ENCODE measurements at places on chromosomes 5 and 9.
A peak's percentile ranks its signal among the peaks of the same experiment; 100 is the strongest.

DNA sequence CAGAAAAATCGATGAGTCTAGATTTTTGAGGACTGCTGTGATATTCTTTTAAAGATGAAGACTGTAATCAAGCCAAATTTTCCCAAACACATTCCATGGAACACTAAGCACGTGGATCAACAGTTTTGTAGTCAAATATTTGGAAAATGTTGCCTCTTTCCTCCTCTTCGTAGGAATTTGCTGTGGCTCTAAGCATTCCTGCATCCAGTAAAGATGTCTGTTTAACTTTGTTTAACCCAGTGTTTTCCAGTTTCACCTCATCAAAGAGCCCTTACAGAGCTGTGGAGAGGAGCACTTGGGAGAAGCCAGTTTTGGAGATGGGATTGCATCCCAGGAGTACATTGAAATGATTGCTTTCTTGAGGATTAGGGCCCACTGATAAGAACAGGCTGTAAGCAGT is 58.9 kb downstream of the INSYN2B start:
- DNase-seq = no peak

DNA sequence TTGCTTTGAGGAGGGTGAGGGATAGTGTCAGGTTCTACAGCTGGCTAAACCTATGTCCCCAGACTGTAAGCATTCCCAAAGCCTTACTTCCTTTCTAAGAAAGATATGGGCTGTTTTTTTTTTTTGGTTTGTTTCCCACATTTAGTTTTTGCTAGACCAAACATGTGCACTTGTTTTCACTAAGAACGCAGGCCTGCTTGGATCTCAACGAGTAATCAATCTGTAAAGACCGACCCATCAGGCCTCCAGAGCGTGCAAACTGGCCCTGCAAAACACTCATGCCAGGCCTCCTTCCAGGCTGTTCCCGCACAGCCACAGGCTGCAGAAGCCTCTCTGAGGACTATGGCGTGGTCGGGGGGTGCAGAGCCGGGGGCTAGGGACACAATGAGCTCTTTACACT is 304.8 kb upstream of the PANK3 start:
- DNase-seq = no peak

DNA sequence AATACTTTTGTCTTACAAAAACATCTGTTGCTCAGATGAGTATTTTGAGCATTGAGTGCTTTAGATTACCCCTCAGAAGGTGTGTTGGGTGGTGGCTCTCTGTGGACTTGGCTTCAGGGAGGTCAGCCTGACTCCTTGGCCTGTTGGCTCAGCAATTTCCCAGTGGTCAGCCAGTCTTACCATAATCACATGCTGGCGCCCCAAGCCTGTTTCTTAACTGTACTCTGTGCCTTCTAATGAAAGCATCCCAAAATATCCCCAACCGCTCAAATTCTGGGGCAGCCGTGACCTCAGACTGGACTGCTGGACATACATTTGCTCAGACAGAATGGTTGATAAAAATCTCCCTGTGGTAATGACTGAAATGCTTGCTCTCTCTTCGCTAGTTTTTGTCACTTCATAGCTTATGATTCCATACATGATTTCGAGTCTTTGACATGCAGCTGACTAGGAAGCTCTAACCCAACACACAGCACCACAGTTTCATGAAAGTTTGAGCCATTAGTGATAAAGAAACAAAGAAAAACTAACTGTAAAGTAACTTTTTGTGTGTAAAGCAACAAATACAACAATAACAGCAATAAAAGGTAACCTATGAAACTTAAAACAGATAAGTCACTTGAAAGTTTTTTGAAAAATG is 562.2 kb upstream of the MEF2C start:
- DNase-seq = no peak

GRCh38 chr5:177494346-177495195 is 2.8 kb downstream of the PDLIM7 start:
- peak; percentile 71 for DNase-seq

DNA sequence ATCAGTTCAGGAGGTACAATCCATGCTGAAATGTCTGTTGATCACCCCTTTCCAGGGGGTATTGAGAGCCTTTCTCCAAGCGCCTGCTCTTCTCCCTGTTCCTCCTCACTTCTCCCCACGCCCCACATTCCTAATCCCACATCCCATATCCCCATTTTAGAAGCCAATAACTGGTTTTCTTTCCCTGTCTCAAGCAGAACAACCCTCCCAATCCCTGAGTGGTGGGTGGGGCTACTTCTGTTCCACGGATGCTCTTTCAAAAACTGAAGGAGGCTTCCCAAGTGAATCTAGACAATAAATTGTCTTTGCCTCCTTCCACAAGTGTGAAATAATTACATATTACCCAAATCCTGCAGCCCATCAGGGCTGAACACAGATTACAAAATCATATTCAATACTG is 77.0 kb upstream of the SEMA6A start:
- DNase-seq = no peak

GRCh38 chr9:89606624-89607311 is 2.0 kb downstream of the GADD45G start:
- peak; percentile 42 for DNase-seq

DNA sequence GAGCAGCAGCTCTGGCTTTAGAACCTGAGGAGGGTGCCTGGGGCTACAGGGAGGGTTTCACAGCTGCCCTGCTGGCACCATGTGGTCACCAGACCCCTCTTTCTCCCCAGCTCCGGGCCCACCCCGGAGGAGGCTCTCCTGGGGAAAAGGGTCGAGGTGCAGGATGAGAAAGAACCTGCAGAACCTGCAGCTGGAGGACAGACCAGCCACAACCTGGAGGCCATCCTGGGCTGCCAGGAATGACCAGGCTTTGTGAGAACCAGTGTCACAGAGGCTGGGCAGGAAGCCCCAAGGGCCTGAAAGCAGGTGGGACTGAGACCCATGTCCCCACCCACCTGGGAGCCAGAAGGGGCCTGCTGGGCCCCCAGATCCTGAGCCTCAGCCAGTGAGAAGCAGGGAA is 23.0 kb downstream of the SEMA4D start:
- DNase-seq = no peak

DNA sequence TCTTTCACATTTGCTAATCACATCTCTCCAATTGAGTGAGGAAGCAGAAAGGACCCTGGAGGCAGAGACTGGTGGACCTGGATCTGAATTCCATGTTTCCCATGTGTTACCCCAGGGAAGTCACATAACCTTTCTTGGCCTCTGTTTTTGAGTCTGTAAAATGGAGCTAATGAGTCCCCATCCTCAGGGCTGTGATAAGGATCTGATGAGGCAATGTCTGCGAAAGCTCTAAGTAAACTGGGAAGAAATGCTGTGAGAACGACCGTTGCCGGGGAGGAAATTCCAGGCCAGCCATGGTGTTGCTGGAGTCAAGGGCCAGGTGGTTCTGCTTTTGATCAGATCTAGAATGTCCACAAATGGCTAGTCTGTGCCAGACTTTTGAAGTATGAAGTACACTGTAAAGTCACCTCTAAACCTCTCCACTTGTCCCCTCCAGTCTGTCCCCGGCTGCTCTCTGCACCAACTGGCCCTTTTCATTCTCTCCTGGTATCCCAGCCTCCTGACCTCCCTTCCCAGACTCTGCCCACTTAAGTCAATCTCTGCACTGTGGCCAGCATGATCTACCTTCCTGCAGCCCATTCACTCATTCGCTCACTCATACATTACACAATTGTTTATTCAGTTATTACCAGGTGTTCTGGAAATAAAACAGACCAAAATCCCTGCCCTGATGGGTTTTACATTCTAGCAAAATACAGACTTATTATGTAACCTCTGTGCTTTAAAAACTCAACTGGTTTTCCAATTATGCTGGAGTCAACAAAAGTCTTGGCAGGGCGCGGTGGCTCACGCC is 32.5 kb upstream of the N4BP3 start:
- no peak for DNase-seq

GRCh38 chr9:35684921-35685320 is 4.8 kb downstream of the TPM2 start:
- DNase-seq = no peak

DNA sequence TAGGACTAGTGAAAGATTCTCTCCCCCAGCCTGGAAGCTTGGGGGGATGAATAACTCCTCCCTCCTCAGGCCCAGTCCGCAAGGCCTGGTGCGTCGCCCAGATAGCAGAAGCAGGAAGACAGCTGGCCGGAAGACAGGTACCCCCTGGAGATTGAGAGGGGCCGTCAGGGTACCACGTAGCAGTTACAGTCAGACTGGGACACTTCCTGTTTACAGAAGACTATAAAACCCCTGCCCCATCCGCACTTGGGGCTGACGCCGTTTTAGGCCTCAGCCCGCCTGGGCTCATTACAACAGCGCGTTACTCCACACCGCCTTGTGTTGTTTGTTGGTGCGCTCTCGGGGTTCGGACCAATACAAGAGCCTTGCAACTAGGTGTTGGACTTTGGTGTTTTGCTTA is 15.4 kb downstream of the SEMA6A start:
- no peak for DNase-seq

GRCh38 chr9:11821306-11821975 is 871.7 kb upstream of the TYRP1 start:
- DNase-seq = no peak

DNA sequence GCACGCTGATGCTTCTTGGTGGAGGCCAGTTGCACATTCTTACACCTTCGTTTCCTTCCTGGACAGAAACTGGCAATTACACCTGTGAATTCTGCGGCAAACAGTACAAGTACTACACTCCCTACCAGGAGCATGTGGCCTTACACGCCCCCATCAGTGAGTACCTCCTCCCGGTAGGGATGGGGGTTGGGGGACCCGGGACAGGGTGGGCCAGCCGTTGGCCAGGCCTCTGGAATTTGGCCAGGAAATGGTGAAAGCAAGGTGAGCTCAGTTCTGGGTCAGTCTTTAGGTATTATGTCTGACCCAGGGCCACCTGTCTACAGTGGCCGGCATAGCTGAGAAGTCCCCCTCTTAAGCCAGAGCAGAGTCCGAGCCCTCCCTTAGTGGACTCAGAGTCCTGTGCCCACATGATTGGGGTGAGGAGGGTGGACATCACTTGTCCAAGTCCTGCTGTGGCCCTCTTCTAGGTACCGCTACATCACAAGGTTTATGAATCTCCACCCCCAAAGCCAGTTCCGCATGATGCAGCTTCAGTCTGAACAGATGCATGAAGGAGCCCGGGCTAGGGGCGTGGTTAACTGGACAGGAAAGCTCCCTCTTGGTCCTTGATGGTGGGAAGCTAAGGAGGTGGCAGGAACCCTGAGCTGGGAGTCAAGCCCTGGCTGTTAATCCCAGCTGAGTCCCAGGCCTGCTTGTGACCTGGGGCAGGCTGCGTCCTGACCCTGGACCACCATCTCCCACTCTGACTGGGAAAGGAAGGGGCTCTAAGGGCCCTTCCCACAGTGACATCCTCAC is 61.3 kb downstream of the AMBP start:
- DNase-seq = peak; percentile 12

GRCh38 chr9:26949637-26950069 is 2.6 kb upstream of the PLAA start:
- no peak for DNase-seq

- DNase-seq = no peak
Observed at GRCh38 chr5:177393206-177393765, 7.2 kb downstream of the PFN3 start.

DNA sequence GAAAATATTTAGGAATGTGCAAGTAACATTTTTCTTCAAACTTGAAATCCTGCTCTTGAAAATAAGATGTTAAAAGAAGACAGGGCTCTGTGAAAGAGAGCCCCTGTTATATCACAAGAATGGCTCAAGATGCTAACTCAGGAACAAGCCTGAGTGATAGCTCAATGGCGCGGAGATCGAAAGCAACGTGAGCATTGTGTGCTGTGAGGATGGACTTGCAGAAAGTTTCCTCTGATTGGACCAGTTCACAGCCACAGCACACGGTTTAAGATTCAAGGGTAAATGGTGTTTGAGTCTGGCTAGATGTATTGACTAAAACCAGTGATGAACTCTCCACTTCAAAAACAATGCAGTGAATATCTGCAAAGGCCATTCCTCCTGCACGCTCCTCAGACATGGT is 2387.0 kb downstream of the MAT2B start:
- no peak for DNase-seq

DNA sequence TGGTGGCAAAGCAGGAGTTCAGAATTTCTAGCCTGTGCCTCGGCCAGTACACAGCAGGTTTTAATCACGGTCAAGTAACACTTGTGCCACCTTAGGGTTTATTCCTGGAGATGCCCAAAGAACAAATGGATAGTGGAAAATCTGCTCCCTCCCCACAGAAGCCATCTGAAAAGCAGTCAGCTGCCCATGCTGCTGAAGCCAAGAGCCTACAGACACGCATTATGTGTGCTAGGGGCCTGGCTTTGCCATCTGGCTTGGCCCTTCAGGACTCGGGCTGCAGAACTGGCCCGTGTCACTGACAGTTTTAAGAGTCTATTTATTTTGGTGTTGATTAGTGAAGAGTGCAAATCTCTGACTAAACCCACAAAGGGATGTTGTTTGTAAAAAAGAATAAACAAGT is 11.1 kb downstream of the ARSB start:
- DNase-seq = peak; percentile 36

DNA sequence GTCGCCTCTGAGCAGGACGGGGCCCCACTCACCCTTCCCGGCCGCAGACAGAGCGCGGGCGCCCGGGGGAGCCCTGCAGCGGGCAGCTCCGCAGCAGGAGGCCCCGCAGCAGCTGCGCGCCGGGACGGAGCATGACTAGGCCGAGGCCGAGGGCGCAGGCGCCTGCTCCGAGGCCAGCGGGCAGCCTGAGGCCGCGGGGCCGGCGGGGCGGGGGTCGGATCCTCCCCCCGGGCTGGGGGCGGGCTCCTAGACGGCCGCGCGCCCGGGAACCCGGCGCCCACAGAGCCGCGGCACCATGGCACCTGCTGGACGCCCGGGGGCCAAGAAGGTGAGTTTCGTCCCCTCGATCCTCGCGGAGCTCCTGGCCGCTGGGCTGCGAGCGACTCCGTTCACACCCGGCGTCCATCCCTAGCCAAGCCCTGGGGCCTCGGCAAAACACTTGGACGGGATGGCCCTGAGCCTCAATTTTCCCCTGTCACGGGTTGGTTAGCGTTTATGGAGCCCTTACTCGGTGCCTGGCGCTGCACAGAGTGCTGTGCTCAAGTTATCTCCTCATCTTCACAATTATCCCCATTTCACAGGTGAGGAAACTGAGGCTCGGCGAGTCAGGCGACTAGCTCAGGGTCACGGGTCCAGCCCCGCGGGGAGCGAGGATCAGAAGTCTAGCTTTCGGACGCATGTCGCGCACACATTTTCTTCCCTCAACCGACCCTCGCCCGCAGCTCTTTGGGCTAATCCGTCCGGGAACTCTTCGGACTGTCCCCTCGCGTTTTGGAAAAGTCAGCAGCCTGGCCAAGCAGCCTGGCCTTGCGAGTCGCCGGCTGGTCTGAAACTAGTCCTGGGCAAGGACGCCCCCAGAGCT is at the start of the genes BHMT2 and DMGDH:
TSS of gene BHMT2 (plus strand) at position 280 of the 862 bp plus-strand sequence. CDS start at position 296, 16 bp downstream.
TSS of gene DMGDH (minus strand) at position 187 of the 862 bp plus-strand sequence. CDS start at position 133, 54 bp downstream.
- peak; percentile 41 for DNase-seq

DNA sequence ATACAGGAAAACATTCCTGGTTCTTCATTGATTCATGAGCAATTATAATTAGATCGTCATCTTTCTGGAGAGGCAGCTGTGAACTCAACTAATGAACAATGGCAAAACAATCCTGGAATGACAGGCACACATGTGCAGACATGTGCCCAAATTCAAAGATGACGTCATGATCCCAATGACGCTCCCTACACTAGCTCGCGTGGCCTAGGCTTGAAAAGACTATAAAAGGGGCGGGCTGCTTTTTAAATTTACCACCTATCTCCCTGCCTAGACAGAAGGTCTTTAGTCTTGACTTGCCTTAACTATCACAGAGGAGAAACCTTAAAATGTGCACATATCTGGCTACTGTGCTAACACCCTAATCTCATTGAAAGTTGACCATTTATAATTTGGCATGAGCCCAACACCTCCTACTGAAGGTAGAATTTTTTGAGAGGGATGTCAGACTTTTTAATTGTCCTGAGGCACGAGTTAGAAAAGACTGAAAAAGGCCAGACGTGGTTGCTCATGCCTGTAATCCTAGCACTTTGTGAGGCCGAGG is 88.2 kb downstream of the PRRT1B start:
- DNase-seq = no peak

GRCh38 chr9:95218773-95219172 is 98.7 kb downstream of the FANCC start:
- no peak for DNase-seq
